Activated naive CD8-positive, alpha-beta T cell treated with anti-CD3 and anti-CD28 coated beads for 36 hours (primary cell): ENCODE measurements at places on chromosomes 7 and 10. TPM values are rescaled to one million over a fixed set of nuclear protein-coding genes. Genes with fewer than 3 reads are reported as not detected.

- DNase-seq: no peak
These were observed 11.3 kb downstream of the KMT2C start for GRCh38 chr7:152424348-152425108.

- no peak for DNase-seq
These were observed 25.2 kb downstream of the PHTF2 start for GRCh38 chr7:77823787-77824186.

- no peak for DNase-seq
These were observed 534.6 kb upstream of the PHF14 start for GRCh38 chr7:10439027-10439426.

Gene GET4
- total RNA-seq: 39.6 TPM

Gene MYO1G
- 302 TPM for total RNA-seq
